ENCODE measurements at places on chromosomes 12 and 14.

GRCh38 chr12:106455111-106455510 is 97.6 kb downstream of the POLR3B start:
- no peak for DNase-seq

- no peak for DNase-seq
Observed at GRCh38 chr14:74710480-74710879, 2.4 kb downstream of the AREL1 start.

- no peak for DNase-seq
Observed at GRCh38 chr12:116969615-116970585, 59.1 kb downstream of the FBXW8 start.

- no peak for DNase-seq
Observed at GRCh38 chr12:98374007-98374406, 141.4 kb upstream of the TMPO start.

DNA sequence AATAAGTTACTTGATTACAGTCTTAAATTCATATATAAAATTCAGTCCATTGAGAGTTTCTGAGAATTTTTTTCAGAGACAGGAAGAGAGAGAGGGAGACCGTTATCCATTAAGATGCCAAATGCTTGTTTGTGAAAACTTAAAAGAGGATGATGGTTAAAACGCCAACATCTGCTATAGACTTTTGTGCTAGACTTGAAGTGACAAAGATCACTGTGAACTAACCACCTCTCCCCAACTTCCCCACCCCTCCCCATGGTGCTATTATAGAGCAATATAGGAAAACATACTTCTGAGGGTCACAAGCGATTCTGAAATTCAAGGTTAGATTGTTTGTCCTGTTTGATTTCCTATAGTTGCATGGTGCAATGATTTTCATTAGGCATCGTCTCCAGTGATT is 440.8 kb downstream of the RMST start:
- DNase-seq = no peak

DNA sequence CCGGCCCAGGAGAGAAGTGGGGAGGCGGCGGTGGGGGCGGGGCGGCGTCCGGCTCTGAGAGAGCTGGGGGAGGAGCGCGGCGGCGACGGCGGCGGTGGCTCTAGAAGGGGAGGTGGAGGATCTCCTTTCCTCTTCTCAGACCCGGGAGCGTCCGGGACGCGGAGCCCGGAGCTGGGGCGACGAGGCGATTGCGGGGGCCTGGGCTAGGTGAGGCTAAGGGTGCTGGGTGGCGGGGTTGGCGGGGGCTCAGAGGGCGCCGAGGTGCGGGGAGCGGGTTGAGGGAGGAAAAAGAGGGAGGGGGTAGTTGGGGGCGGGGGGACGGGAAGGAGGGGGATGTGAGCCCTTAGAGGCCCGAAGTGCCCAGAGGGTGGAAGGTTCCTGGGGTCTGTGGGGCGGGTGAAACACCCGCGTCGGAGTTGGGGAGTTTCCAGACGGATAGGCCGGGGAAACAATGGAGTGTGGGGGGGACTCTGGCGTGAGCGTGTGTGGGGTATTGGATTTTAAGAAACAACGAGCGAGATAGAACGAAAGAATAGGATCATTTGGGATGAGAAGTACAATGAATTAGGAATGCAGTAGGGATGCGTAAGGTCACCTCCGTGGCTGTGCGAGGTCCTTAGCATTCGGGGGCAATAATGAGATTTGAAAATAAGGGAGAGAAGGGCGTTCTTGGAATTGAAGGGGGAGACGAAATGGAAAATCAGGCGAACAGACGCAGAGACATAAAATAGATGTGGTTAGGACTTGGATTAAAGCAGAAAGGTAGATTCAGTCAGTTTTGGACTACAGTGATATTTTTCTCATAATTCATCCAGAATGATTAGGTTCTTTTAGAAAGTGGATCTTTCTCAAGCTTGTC is at the start of gene SPATS2:
Gene SPATS2 (plus strand): TSS at position 82 of the 859 bp plus-strand sequence. CDS start 93,551 bp downstream, outside the sequence.
- no peak for DNase-seq

Data from stimulated activated CD8-positive, alpha-beta memory T cell treated with anti-CD3 and anti-CD28 coated beads, Interleukin-7, amount 100 ng/mL, for 48 hours (primary cell).